ENCODE measurements at places on chromosomes 13 and 19.
A peak's percentile ranks its signal among the peaks of the same experiment; 100 is the strongest.

- DNase-seq = no peak
These were observed 11.8 kb upstream of the KATNAL1 start for GRCh38 chr13:30319130-30319529.

DNA sequence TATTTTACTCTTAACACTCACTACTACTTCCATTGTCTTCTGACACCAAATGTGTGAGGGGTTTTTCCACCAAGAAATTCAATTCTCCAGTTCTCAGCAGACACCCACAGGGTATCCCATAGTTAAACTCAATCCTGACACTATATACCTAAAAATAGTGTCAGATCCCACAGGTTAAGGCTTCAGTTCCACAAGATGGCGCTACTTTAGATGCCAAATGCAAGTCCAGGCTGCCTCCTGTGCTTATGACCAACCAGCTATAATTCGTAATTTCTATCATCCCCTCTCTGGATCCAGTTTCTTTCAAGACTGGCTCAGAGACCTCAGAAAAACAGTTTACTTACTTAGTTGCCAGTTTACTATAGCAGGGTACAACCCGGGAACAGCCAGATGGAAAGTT is 1146.2 kb upstream of the SPRY2 start:
- DNase-seq = no peak

- DNase-seq = no peak
These were observed 46.9 kb downstream of the ITGBL1 start for GRCh38 chr13:101499406-101499805.

DNA sequence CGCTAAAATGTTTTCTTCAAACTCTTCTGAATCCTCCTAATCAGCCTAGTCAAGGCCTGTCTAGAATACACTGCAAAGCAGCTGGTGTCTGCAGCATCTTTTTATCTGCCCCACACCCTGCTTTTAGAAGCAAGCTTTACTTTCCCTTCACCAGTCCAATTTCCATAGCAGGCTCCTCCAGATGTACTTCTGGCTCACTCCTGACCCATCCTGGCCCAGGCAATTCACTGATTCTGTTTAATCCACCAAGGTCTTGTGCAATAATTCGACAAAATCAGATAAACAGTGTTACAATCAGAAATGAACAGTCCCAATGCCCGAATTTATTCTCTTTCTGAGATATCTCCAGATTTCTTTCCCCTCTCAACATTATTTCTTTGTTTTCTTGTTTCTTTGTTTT is 415.2 kb upstream of the SGCG start:
- no peak for DNase-seq

GRCh38 chr19:14519245-14519859 is 1.2 kb upstream of the DNAJB1 start:
- no peak for DNase-seq

DNA sequence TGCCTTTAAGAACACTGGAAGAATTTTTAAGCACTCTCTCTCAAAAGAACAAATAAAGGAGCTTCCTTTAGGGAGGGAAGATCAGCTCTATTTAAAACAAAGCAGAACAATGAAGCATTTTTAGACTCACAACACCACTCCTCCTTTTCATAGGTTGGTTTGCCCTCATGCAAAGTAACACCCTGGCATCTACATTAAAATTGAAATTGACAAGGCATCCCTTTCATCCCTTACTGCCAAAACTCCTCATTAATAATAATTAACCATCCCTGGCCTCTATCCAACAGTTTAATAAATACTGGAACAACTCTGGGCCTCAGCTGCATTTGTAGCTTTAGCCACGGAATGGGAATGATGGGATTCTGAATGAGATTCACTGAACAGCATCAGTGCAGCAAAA is 929.1 kb downstream of the PCDH9 start:
- DNase-seq = no peak

GRCh38 chr13:21696865-21697448 is 26.1 kb downstream of the FGF9 start:
- DNase-seq = no peak

DNA sequence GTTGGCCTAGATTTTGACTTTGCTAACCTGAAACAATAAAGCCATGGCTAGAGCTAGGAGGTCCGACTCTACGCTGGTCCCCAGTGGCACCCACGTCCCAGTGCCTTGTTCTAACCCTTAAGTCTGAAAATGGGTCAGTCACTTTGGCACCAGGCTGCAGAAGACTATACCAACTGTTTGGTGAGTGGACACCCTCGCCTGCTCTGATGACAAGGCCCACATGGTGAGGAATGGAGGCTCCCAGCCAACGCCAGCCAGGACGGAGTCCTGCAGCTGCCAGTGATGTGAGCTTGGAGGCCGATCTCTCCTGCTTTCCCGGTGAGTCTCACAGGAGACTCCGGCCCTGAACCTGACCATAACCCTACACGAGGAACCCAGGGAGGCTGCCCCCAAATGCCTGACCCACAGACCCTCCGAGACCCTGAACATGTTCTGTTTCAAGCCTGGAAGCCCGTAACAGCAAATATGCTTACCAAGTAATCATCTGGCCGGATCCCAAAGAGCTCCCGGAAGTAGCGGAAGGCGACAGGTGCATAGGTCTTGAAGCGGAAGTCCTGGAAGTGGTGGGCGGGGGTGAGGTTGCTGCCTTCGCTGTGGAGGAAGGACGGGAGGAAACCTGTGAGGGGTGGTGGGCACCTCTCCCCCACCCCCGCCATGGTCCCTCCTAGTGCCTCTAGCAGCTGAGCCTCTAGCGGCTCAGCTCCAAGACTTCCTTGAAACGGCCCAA is 34.1 kb upstream of the CACTIN start:
- DNase-seq = no peak

GRCh38 chr13:43026262-43026661 is 2.9 kb downstream of the DNAJC15 start:
- DNase-seq = no peak

DNA sequence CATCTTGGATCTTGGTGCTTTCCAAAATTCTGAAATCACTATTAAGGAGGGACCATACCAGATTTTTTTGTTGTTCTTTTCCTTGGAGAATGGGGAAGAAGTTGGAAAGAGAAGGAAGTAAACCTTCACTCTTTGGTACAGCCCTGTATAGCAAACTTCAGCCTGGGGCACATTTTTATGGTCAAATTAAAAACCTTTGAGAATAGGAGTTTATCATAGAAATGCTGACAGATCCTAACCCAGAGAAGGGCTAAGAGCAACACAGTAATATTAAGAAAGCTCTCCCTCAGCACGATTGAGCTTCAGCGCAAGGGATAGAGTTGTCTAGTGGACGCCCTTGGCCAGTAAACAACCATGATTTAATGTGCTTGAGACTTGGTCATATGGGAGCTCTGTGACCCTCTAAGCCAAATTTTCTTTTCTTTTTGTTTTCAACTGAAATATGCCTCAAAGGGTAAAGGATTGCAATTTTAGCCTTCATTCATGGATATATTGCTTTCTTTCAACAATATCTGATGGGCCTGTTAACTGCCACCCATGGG is 294.3 kb upstream of the MAB21L1 start:
- no peak for DNase-seq

GRCh38 chr13:92821324-92821723 is 405.3 kb upstream of the GPC6 start:
- no peak for DNase-seq

DNA sequence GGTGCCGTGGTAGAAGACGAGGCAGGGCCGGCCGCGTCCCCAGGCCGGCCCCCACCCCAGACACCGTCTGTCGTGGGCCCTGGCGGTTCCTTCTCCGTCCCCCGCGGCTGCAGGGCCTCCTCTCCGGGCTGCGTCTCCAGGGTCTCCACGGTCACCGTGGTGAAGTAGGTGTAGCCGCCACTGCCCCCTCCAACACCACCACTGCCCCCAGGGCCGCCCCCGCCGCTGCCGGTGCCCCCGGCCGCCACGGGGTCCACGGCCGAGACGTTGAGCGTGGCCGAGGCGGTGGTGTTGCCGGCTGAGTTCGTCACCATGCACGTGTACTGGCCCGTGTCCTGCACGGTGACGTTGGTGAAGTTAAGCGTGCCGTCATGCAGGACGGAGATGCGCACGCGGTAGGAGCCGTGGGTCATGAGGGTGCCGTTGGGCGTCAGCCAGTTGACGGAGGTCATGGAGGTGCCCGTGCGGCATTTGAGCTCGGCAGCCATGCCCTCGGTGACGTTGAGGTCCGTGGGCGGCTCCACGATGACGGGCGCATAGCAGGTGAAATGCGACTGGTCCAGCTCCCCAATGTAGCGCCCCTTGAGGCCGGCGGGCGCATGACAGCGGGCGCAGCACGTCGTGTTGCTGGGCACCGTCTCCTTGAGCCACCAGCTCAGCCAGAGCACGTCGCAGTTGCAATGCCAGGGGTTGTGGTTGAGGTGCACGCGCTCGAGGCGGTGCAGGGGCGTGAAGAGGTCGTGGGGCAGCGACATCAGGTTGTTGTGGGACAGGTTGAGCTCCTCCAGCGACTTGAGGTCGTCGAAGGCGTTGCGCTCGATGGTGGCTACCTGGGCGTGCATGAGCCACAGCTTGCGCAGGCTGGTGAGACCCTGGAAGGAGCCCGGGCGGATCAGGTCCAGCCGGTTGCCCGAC is 4.6 kb upstream of the ASPDH start:
- DNase-seq = no peak

DNA sequence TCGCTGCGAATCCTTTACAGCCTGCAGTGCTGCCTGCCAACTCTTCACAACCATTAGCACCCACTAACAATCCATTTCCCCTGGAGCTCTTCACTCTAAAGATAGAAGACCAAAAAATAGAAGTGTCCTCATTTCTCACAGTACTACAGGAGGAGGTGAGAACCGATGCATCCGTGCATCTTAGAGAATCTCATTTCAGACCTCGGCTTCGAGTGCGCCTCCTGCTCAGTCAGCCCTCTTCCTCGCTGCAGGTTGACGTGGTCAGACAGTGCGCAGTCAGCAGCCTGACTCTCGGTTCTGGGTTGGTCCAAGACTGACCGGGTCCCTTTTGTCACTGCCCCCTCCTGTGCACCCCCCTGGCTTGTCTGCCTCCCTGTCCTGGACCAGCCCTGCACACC is 85.3 kb downstream of the RAB20 start:
- no peak for DNase-seq

- no peak for DNase-seq
These were observed 23.0 kb upstream of the OLFM4 start for GRCh38 chr13:53005626-53006025.

DNA sequence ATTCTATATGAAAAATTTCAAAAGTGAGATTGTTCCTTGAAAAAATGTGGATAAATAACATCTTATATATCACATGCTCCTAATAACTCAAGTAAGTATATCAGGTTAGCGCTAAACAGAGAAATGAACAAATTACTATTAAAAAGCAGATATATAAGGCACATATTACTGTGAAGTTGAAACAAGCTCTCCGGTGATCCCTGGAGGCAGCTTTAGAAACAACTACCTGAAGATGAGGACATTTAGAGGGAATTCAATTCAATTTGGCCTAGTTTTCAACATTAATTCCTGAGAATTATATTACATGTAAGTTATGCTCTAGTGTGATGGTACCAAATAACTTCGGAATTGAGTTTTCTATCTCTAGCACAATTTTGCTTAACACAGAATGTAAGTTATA is 1373.6 kb upstream of the SPRY2 start:
- no peak for DNase-seq

- DNase-seq = no peak
These were observed 91.3 kb downstream of the UQCRFS1 start for GRCh38 chr19:29121684-29122083.

DNA sequence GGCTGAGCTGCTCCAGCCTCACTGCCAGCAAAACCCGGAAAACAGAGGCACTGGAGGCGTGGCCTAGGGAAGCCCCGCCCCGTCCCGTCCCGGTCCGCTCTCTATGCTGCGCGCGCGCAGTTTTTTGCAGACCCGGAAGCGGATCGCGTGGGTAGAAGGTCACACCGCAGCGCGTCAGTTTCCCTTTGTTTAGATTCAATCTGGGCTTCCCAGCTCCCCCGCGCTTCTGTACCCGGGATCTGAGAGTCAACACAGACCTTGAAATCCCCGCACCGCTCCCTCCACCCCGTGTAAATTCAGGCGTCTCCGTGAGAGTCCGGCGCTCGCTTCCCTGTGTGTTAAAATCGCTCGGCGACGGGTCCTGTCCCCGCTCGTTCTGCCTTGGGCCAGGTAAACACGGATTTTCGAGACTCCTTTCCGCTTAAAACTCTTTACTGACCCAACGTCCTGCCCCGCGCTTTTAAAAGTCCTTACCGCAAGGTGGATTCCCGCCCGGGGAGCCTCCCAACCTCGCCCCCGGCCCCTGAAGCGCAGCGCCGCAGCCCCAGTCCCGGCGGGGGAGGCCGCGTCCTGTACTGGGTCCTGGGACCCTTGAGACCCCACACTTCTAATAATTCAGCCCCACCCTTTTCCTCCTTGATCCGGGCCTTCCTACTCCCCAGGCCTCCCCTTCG is at the start of gene ZNF610:
Gene ZNF610, plus strand, starts transcription at position 127 of the 674 bp plus-strand sequence. CDS start 12,930 bp downstream, outside the sequence.
- DNase-seq = peak; percentile 72

DNA sequence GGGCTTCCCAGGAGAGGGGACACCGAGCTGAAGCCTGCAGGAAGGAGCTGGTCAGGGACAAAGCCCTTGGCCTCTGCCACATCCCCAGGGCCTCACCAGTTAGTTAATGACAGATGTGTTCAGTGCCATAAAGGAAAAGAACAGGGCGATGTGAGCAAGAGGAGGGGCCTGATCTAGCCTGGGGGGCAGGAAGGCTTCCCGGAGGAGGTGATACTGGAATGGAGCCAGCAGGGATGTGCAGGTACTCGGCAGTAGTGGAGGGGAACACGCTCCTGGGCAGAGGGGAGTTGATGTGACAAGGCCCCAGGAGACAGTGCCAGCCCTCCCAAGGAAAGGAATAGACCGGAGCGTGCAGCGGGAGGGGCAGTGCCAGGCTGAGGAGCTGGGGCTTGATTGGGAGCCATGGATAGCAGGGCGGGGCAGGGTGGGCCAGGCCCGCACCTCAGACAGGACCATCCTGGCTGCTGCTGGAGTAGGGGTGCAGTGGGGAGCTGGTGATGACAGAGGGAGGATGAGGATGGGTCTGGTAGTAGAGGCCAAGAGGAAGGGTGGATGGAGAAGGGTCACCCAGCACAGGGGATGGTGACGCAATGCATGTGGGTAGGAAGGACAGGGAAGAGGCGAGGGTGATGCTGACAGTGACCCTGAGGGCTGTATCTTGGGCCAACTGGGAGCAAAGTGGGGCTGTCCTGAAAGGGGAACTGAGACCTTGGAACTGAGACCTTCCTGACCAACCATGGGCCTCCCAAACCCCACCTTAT is 4.1 kb downstream of the C19orf33 start:
- no peak for DNase-seq

DNA sequence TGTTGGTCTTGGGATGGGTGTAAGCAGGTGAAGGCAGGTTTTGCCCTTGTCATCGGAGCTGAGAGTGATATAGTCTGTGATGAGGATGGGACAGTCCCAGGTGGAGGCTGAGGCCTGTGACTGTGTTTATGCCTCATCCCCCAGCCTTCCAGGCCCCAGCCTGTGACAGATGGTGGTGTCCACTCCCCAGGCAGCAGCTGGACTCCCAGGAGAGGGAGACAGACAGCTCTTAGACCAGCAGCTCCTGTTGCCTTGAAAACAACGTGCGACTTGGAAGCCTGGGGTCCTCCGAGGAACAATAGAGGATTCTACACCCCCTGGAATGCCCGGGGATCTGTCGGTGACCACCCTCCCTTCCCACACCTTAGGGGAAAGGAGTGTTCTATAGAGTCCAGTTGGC is 63.8 kb downstream of the CHST8 start:
- no peak for DNase-seq
